ENCODE measurements at places on chromosomes 16 and 17.

GRCh38 chr17:80253631-80254395 is 6.8 kb upstream of the RNF213 start:
- DNase-seq = no peak

DNA sequence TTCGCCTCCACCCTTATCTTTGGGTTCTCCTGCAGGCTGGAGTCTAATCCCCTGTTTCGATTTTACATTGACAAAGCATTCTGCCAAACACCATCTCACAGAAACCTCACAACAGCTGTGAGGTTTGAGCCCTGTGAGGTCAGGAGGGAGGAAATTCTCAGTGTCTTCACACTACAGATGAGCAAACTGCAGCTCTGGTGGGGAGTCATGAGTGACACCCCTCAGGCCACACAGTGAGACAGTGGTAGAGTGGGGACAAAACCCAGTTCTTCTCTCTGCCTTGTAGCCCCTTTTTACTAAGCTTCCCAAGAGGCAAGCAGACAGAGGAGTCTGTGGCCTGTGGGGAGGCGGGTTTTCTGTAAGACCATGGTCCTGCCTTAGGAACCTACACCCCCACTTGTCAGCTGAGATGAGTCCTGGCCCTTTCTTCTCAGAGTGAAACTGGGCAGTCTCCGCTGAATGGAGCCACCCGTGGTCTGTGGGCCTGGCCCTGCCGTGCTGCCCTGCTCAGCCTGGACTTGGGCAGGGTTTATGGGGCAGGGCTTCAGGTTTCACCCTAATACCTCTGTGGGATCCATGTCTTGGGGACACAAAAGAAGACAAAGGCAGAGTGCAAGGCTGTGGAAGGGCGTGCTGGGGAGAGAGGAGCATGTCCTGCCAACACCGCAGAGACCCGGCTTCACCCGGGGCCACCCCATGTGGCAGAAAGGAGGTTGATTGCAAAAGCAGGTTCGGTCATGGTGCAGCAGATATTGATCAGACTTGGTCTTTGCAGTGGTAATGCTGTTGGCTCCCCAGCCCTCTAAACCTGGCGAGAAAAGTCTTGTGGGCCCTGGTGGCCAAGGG is 59.0 kb downstream of the ABR start:
- DNase-seq = no peak

DNA sequence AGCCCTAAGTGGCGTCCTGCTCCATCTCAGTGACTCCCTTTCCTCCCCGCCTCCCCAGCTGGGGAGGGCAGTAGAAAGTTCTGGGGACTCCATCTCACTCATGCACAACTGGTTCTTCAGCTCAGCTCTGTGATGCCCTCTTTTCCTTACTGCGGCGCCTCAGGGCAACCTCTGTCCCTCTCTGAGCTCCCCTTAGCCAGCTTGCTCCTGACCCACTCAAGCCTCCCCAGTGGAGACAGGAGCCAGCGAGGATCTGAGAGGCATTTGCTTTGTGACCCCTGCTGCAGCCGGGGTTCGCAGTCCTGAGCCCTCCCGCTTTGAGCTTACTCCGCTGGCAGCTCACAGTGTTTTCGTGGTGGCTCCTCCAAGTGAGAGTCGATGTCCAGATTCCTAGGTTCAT is 6.2 kb upstream of the MRC2 start:
- DNase-seq = no peak

DNA sequence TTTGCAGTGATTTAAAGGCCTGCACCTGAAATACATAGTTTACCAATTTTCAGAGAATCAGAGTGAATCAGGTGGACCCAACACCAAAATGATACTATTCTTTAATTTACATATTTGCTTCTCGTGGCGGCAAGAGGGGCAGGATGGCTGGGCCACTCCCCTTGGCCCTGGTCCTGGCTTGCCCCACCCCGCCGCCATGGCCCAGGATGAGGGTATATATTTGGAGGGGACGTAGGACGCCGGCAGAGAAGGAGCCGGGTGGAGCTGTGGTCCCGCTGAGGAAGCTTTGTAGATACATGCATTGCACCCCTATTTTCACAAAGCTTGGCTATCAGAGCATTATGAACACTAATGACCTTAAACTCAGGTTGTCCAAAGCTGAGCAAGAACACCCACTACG is 43.5 kb downstream of the EFCAB13 start:
- no peak for DNase-seq

DNA sequence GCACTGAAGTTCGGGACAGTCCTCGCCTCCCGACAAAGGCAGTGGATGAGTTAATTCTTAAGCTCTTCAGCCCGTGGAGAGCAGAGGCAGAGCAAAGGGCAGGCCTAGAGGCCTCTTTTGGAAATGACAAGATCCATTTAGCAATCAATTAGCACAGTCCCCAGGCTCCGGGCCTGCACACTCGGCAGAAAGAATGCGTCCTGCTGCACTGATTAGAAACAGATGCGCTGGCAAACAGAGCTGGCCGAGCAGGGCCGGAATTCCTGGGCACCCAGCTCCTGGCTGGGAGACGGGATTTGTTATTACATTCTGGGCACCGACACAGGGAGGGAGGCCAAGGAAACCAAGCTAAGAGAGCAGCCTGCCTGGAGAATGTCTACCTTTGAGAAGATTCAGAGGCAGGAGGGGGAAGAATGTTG is 162.9 kb downstream of the COPRS start:
- no peak for DNase-seq

GRCh38 chr17:9924735-9925191 is 19.7 kb upstream of the RCVRN start:
- peak; percentile 5 for DNase-seq

DNA sequence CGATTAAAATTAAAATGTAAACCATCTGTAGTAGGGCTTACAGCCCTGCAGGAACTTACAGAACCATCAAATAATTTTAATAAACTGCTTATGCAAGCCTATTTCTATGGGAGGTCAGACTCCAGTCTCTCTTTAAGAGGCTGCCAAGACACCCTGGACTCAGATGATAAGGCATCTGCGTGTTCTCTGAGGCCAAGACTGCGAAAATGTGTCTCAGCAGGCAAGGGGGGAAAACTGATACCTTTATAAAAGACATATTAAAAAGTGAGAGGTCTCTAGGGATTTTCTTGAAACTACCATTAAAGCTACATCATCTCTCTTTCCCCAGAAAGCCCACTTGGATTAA is 32.2 kb downstream of the MPHOSPH6 start:
- DNase-seq = no peak

GRCh38 chr17:67998466-67998865 is 2.2 kb upstream of the C17orf58 start:
- DNase-seq = no peak

DNA sequence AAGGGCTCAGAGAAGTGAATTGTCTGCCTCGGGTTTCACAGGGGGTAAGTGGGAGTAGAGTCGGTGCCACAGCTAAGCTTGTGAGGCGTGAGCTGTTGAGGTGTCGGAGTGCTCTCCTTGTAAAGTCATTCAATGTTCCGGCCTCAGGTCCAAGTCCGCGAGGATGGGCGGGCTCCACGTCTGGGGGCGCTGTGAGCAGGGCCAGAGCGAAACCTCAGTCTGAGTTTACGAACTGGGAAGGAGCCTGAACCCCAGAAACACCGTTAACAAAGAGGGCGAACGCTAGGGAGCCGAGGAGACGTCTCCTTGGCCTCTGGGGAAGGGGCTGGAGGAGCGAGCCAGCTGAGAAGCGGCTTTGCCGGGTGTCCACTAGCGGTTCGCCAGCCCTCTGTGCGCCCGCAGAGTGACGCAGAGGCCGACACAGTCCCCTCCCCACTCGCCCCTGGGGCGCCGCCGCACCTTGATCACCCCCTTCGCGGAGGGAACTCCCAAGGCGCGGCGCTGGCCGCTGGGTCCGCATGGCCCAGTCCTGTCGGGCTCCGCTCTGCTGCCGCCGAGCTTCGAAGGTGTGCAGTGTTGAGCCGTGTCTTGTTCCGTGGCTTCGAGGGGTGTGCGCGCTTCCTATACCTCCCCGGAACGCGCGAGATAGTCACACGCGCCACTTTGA is 4.9 kb downstream of the IRX3 start:
- DNase-seq = no peak

DNA sequence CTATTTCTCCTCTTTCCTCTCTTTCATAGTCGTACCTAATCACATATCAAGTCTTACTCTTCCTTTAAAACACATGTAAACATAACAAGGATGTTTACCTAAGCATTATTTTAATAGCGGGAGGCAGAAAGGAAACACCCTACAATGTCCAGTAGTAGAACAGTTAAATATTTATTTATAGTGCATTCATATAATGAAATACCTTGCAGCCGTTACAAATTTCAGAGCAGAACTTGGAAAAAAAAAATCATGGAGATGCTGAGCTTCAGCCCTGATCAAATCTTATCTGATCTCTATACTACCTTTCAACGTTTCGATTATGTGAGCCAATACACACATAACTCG is 39.6 kb downstream of the GRB2 start:
- DNase-seq = no peak

DNA sequence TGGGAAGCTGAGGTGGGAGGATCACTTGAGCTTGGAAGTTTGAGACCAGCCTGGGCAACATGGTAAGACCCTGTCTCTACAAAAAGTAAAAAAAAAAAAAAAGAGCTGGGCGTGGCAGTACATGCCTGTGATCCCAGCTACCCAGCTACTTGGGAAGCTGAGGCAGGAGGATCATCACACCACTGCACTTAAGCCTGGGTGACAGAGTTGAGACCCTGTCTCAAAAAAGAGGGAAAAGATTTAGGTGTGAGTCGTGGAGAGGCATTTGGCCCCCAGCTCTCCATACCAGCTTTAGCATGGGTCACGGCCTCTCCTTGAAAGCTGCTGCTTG is 19.1 kb downstream of the ST6GALNAC2 start:
- no peak for DNase-seq

GRCh38 chr17:72185564-72185963 is 64.7 kb downstream of the SOX9 start:
- no peak for DNase-seq

DNA sequence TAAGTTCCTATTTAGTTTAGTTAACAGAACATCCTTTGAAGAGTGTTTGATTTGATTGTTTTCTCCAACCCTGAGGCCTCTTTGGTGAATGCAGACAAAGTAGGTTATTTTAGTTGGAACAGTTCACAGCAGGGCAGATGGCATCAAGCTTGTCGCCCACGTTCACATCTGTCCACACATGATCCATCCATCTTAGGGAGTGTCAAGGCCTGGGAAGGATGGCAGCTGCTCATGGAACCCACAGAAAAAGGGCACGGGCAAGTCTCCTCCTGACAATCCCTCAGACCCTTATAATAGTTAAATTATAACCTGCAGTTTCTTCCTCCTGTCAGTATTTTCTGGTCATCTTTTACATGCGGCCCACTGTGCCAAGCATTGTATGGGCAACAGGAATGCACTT is 60.2 kb downstream of the KNOP1 start:
- DNase-seq = no peak

DNA sequence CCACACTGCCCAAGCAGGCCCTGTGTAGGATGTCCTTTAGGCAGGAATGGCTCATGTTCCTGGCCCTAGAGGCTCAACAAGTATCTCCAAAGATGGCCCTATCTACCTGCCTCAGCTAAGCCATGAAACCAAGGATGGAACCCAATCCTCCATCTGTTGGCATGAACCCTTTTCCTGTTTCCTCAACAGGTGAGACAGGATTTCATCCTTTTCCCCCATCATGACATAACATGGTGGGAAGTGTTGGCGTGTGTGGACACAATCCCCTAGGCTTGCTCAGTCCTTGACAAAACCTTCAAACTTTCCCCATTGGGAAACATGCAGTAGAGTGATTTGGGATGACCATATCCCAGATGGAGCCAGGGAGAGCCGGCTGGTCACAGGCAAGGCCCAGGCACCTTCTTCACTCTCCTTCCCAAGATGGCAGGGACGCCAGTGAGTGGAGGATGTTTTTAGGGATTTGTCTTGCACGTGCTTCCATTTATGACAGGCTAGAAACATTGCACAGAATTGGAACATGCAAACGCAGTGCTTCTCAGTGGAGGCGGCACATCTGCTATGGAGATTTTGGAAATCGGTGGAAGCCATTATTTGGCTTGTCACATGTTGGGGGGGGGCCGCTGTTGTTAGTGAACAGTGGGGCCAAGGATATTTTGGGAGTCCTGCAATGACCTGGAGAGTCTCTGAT is 77.0 kb downstream of the MYH11 start:
- no peak for DNase-seq
